Stimulated activated CD8-positive, alpha-beta memory T cell treated with anti-CD3 and anti-CD28 coated beads, Interleukin-2, amount 100 ng/mL, for 1 hour (primary cell): ENCODE measurements at places on chromosomes 5 and 9.

DNA sequence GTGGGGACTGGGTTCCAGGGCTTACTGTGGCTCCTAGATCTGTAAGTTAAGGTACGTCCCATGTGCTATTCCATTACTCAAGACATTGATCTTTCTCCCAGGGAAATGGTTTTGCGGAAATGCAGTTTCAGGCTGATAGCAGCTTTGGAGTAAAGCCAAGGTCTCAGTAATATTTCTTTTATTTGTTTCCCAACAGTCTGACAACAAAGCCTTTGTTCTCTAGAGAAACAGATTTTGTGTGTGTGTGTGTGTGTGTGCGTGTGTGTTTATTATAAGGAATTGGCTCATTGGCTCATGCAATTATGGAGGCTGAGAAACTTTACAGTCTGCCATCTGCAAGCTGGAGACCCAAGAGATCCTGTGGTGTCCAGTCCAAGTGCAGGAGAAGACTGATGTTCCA, 12.1 kb upstream of the POC5 start:
- DNase-seq: no peak

GRCh38 chr5:176794509-176794908, 15.8 kb upstream of the UNC5A start:
- DNase-seq: no peak

GRCh38 chr5:154015071-154015693, 23.5 kb downstream of the FAM114A2 start:
- DNase-seq: no peak

DNA sequence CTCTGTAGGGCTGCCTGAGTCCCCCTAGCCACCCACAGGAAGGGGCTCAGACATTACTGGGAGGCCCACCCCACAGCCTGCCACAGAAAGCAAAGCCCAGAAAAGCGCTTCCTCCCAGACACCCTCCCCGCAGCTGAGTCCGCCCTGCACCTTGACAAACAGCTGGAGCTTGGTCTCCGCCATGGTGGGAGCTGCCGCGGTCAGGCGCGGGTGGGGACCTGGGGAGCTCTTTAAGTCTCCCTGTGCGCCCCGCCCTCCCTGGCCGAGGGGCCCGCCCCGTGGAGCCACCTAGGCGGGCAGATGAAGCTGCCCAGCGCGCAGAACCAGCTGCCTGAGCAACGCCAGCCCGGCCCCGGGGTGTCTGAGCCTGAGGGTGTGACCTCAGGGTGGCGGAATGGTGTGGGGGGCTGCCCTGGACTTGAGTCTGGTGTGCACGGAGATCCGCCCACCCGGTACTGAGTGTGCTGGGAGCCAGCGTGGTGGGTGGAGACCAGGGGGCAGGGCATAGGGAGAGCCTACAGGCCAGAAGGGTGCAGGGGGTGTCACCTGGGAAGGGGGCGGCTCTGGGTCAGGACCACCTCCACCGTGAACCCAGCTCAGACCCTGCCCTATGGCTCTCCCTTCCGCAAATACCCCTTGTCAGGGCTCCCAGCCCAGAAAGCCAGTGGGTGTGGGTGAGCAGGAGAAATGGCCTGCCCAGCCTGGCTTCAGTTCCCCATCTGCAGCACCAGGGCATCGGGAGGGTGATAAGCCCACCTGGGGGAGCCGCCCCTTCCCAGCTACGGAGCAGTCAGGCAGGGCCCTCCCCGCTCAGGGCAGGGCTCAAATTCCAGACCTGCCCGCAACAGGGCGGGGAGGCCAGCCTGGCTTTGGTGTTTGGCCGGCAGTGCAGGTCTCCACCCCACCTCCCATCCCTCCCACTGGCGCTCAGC, at the start of gene CLIC3:
Gene CLIC3, minus strand, starts transcription at position 208 of the 932 bp plus-strand sequence. Its CDS starts 25 bp downstream, at position 183.
- DNase-seq: peak; percentile 43

DNA sequence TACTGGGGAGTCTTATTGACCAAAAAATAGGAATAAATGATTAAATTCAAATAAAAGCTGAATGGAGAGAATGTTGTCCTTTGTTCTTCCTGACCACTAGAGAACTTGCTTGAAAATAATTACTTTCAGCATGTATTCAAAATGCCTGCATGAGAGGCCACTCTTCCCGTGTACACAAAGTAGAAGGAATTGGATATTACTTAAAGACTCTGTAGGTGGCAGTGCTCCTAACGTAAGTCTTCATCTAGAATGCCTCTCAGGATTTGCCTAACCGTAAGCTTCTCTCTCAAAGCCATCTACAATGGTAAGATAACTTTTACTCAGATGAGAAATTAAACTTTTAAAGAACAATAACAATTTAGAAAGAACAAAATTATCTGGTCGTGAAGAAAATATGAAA, 620.0 kb upstream of the CCNG1 start:
- no peak for DNase-seq
